ENCODE measurements at places on chromosomes 13 and 19.

GRCh38 chr13:20206698-20207235 lies 14.0 kb upstream of the GJB2 start:
- DNase-seq: no peak

DNA sequence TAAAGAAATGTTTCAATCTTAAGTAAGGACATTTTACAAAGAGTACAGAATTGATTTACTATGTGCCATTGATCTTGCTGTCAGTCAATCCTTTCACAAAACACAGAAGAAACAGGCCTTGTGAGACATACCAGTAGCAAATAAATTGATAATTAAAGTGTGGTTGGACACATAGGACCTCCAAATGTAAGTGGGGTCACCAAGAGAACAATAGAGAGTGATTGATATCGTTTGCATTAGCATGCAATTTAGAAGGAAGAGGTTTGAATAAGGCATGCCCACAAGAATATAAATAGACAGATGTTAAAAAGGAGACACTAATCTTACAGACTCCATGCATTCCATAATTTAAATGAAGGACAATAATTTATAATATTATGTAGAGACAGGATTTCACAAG lies 1628.3 kb downstream of the PCDH9 start:
- no peak for DNase-seq

- DNase-seq: no peak
Observed at GRCh38 chr13:35524171-35524570, 47.7 kb upstream of the MAB21L1 start.

DNA sequence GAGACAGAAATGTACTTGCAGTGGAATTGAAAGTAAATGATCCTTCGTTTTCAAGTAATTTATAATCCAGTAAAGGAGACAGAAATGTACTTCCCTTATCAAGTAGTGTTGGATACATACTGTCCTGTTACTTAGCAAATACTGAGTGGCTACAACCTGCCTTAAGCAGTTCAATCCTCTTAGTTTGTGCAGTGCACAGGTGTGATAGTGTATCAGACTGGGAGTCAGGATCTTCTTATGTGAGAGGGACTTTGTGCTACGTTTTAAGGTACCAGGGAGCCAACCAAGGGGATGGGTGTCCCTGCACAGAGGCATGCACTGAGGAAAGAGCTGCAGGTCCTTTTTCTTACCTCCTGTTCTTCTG lies 111.1 kb downstream of the DNAJC3 start:
- no peak for DNase-seq

- DNase-seq: no peak
Observed at GRCh38 chr19:53101518-53101917, 1.7 kb downstream of the ZNF160 start.

- DNase-seq: no peak
Observed at GRCh38 chr13:45933203-45933908, 81.8 kb upstream of the SIAH3 start.

GRCh38 chr19:38917516-38917915 lies 5.5 kb upstream of the CCER2 start:
- DNase-seq: no peak

DNA sequence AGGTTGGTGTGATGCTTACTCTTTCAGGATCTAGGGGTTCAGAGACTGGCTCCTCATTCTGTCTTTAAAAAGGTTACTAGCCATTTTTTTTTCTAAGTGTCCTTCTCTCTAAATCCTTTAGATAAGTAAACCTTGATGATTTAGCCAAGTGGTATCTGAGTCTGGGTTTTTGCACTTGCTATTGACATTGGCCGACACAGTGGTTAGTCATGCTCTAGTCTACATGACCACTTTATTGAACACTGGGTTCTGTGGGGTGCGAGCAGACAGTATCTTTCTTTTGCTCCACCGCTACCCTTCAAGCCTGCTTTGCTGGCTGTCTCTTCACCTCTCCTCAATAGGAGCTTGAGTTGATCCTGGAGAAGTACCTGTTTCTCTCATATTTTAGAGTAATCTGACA lies 6.2 kb upstream of the NUP58 start:
- DNase-seq: no peak

DNA sequence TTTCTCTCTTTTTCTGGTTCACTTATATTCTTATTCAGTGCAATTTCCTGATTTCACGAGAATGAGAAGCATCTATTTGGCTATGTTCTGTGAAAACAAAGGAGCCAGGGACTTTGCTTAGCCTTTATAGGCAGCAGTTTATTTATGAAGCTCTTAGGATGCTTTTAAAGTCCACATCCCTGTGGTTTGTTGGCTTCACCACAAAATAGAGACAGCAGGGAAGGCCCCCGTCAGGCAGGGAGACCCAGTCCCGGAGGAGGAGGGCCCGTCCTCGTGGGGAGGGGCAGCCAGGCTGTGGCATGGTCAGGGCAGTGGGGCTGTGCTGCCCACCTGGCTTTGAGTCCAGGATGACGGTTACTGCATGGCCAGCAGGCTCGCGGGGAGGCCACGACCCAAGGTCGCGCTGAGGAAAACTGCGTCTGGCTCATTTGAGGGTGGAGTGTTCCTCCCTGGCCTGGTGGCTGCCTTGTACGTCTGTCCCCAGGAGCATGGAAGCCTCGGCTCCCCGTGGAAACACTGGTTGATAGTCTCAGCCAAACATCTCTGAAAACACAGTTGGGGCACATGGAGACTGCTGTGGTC lies 92.7 kb downstream of the ATP11A start:
- DNase-seq: no peak

DNA sequence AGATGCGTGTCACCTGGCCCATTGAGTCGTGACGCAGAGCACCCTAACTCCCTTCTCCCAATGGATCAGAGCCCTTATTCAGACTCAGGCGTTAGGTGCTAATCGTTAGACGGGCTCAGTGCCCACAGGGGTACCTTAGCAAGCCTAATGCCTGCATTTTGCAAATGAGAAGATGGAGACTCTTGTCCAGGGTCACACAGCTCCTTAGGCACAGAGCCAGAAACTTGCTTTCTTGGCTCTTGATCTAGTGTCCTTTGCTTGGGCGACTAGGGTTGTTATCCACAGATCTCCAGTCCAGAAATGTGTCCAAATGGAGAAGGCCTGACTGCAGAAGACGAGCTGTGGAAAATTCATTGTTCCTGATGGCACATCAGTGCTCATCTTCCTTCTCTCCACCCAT lies 85.1 kb downstream of the C13orf42 start:
- DNase-seq: no peak

DNA sequence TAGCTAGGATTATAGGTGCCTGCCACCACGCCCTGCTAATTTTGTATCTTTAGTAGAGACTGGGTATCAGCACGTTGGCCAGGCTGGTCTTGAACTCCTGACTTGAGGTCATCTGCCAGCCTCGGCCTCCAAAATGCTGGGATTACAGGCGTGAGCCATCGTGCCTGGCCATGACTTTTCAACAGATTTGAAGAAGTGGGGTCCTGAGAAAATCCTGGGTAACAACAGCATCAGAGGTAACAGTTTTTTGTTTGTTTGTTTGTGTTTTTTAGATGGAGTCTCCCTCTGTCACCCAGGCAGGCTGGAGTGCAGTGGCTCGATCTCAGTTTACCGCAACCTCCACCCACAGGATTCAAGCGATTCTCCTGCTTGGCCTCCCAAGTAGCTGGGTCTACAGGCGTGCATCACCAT lies 3.7 kb downstream of the JUNB start:
- DNase-seq: no peak

DNA sequence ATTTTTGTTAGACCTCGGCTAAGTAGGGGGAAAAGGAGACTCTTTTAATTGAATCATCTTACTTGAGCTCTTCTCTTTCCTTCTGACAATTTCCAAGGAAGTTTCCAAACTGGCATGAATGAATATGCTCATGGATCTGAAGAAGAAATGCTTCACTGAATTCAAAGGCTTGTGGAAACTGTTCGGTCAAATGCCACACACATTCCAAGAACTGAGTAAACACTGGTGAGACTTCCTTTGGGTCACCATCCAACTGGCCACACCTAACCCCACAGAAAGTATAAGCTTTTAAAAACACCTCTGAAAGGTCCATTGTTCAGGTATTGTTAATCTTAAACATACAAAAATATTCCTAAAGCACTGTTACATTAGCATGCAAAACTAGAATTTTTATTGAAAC lies 33.6 kb downstream of the MTMR6 start:
- no peak for DNase-seq

DNA sequence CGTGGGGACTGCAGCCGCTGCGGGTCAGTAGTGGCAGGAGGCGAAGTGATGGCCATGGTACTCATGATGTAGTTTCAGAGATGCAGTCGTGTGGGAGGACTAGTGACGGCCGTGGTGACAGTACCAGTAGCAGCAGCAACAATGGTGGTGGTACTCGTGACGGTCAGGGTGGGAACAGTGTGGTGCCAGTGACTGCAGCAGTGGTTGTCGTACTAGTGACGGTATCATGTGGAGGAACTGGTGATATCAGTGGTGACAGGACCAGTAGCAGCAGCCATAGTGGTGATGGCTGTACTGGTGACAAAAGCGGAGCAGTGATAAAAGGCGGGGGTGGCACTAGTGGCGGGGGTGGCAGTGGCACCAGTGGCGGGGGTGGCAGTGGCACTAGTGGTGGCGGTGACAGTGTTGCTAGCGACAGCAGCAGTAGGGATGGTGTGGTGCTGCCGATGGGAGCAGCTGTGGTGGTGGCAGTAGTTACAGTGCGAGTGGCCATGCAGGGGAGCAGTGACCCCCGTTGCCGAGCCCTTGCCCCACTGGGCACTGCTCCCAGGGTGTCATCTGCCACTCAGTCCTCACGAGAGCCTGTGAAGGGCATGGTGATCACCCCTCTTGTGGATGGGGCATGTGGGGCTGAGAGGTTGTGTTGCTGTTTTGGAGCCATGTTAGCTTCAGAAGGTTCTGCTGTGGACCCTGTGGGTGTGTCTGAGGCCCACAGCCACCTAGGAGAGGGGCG lies 22.7 kb downstream of the ADPRHL1 start:
- DNase-seq: no peak

GRCh38 chr19:55463583-55464031 lies 944 bp downstream of the C19orf85 start:
- DNase-seq: no peak

GRCh38 chr13:90238413-90238812 lies 1109.1 kb upstream of the MIR17HG start:
- no peak for DNase-seq

GRCh38 chr19:8028951-8029491 lies 23.5 kb upstream of the CCL25 start:
- DNase-seq: no peak

GRCh38 chr19:2723747-2724146 lies 2.6 kb upstream of the DIRAS1 start:
- DNase-seq: no peak

DNA sequence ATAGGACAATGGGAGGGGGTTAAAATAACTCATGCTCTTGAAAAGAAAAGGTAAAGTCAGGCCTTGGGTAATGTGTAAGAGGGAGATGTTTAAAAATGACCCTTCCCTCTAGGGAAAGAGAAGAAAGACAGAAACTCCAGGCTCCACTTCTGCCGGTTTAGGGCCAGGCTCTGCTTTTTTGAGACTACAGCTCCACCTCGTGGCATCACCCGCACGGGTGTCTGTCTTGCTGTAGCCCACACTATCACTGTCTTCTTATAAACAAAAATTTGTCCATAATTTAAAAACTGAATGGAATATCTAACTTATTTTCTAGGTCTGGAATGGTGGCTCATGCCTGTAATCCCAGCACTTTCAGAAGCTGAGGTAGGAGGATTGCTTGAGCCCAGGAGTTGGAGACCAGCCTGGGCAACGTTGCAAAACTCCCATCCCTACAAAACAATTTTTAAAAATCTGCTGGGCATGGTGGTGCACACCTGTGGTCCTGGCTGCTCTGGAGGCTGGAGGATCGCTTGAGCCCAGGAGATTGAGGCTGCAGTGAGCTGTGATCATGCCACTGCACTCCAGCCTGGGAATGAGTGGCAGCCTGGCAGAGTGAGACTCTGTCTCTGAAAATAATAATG lies 65.1 kb upstream of the GTF3A start:
- peak; percentile 59 for DNase-seq

DNA sequence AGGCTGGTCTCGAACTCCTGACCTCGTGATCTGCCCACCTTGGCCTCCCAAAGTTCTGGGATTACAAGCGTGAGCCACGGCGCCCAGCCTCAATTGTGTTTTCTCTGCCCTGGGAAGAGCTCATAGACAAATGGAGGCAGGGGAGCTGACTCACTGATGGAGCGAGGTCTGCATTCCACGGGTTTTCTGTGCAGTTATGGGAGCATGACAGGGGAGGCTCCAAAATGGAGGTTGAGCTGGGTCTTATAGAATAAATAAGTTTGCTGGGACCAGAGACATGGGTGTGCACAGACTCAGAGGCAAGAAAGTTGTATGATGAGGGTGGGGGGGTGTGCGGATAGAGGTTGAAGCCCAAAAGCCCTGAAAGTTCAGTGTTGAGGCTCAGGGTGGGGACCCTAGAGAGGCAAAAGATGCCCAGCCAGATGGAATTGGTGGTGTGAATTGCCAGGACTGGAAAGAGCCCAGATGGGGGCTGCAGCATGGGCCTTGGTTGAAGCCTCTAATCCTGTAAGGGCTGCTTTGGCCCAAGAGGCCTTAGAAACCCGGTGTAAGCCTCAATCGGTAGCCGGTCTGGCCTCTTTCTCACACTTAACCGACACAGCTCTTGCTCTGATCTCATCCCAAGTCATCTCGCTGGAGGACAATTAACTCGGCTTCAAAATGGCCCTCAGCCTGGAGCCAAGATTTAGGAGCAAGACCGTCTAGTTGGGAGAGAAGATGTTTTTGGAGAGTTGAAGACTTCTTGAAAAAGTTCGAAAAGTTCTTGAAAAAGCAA lies 1.9 kb downstream of the TPM4 start:
- DNase-seq: peak; percentile 38

GRCh38 chr19:53927739-53928138 lies 18.7 kb downstream of the CACNG7 start:
- DNase-seq: no peak

GRCh38 chr19:56114778-56115110 lies 6.4 kb downstream of the ZNF787 start:
- DNase-seq: no peak

GRCh38 chr13:95298971-95299621 lies 2.2 kb downstream of the ABCC4 start:
- DNase-seq: no peak

GRCh38 chr13:51475727-51476501 lies 23.1 kb upstream of the INTS6 start:
- no peak for DNase-seq

- DNase-seq: no peak
Observed at GRCh38 chr19:39352381-39353255, 10.4 kb downstream of the SAMD4B start.

DNA sequence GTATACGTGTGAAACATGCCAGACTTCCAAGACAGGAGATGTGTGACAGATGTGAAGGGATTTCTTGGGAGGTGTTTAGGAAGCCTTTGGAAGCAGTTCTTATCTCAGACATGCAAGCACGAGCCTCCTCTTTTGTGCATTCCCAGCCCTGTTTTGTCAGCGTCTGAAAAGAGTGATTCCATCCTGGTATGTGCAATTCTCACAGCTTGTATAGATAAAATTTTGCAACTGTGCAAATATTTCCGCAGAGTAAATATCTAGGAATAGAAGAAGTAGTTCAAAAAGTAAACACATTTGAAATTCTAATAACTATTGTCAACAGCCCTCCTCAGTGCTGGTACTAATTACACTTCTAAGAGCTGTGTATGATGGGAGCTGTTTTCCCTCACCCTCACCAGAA lies 72.3 kb upstream of the C1QTNF9B start:
- DNase-seq: no peak

GRCh38 chr19:38506723-38507550 lies 73.4 kb downstream of the RYR1 start:
- peak; percentile 98 for DNase-seq

All from stimulated activated CD4-positive, alpha-beta T cell treated with anti-CD3 and anti-CD28 coated beads, Interleukin-1b, Interleukin-23, amount 100 ng/mL, for 48 hours (primary cell).